ENCODE measurements at places on chromosomes 2 and 18. TPM values are rescaled to one million over a fixed set of nuclear protein-coding genes. Genes with fewer than 3 reads are reported as not detected.

HOXD10 gene
- polyA plus RNA-seq: 147 TPM

GRCh38 chr18:21342372-21342771 is 100.3 kb downstream of the GREB1L start:
- no peak for DNase-seq

TMEM17 gene
- polyA plus RNA-seq: 6.3 TPM

DNA sequence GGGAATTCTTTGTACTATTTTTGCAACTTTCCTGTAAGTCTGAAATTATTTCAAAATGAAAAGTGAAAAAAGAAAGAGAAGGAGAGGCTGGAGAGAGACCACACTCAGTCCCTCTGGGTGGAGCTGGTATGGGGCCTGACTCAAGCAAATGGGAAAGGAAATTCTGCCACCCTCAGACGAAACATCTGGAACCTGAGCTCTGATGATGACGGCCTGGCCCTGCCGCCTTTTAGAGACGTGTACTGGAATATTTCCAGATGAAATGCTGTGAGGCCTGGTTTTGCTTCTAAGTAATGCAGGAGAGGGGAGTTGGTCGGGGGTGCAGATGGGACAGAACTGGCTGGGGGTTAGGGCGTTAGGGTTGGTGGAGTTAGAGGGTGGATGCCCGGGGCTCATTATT is 57.4 kb upstream of the GLI2 start:
- DNase-seq: no peak

GTF3C2 gene
- 69.1 TPM for polyA plus RNA-seq

- DNase-seq: no peak
Observed at GRCh38 chr2:41024816-41025215, 572.9 kb upstream of the SLC8A1 start.

RFX8 gene
- 1.2 TPM for polyA plus RNA-seq

DNA sequence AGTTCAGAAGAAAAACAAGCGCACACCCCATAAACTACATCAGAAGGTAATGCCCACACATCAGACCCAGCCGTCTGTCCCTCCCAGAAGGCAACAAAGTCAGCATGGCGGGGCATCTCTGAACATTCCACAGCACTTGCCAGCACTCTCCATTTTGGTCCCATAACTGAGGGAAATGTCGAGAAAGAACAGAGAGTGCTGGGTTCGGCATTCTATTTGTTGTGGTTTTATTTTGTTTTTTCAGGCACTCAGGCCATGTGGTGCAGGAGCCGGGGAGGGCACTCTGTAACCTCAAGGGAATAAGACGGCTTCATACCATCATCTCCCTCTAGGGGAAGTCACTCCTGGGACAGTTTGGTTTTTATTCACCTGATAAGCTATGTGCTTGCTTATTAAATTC is 156.0 kb downstream of the SEPTIN10 start:
- peak; percentile 26 for DNase-seq

KYNU gene
- 5.6 TPM for polyA plus RNA-seq

DNA sequence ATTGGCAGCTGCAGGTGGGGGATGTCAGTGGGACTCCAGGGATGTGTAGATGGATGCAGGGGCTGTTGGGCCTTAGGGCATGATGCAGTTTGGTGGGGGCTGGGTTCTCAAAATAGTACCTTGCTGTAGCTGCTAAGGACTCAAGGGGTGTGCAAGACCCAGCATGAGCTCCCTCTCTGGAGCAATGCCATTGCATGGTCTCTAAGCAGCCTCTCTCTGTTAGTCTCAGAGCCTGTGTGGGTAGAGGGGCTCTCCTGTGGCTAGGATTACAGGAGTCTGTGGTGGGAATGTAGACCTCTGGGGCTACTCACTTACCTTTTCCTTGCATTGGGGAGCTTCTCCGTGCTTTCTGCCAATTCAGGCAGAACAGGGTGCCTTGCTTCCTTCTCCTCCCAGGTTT is 228.9 kb downstream of the LPIN1 start:
- DNase-seq: no peak

CAVIN2 gene
- 31.2 TPM for polyA plus RNA-seq

Measured in renal pelvis (tissue), 12 donors.